H9 (cell line): ENCODE measurements at places on chromosomes 6 and 20. TPM values are rescaled to one million over a fixed set of nuclear protein-coding genes. Genes with fewer than 3 reads are reported as not detected.

COL11A2 gene
- total RNA-seq, result 2.0 and 2.3 TPM in 2 replicates

TENT5A gene
- 1.4 and 1.6 TPM in 2 replicates for total RNA-seq

CTAGE9 gene
- 0.13 TPM in 1 of 2 replicates, not detected in the other for total RNA-seq

POPDC3 gene
- 5.7 and 6.0 TPM in 2 replicates for total RNA-seq
